ENCODE measurements at places on chromosomes 4 and X.

- no peak for DNase-seq
These were observed 499.8 kb downstream of the MID1IP1 start for GRCh38 chrX:39301036-39301435.

DNA sequence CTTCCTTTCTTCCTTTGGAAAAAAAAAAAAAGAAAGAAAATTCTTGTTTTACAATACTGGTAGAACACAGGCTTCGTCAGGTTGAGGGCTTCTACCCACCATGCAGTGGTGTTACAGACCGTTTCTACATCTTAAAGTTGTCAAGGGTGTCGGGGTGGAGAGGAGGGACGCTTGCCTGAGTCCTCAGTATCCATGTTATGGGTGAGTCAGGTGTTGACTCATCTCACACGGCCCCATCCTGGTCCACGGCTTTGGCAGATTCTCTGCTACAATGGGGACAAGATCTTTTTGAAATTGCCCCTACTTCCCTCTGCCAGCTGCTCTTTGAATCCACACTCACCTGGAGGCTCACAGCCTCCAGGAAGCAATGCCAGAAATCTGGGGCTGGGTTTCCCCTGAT lies 310.3 kb upstream of the ZFP42 start:
- DNase-seq, result no peak

DNA sequence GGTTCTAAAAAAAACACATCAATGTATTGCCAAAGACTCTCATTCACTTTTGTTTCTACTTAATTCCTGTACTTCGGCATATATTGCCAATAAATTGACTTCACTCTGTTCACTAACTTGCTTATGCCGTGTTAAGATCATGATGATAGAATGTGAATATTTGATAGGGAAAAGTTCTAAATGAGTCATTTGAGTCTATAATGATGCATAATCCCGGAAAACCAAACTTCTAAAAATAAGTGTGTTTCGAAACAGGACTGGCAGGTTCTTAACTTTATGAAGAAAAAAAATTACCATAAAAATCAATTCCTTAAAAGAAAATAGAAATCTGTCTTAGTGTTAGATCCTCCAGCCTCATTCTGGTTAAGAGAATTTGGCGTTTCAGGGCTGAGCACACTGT lies 387.5 kb upstream of the FTHL17 start:
- no peak for DNase-seq

- DNase-seq, result no peak
These were observed 2.4 kb upstream of the SMR3B start for GRCh38 chr4:70380578-70380977.

GRCh38 chrX:107842715-107843400 lies 17.2 kb downstream of the MID2 start:
- no peak for DNase-seq

- DNase-seq, result no peak
These were observed 47.3 kb downstream of the ARHGAP24 start for GRCh38 chr4:85522277-85522676.

- DNase-seq, result no peak
These were observed 591.2 kb downstream of the ZNF674 start for GRCh38 chrX:45954026-45954425.

DNA sequence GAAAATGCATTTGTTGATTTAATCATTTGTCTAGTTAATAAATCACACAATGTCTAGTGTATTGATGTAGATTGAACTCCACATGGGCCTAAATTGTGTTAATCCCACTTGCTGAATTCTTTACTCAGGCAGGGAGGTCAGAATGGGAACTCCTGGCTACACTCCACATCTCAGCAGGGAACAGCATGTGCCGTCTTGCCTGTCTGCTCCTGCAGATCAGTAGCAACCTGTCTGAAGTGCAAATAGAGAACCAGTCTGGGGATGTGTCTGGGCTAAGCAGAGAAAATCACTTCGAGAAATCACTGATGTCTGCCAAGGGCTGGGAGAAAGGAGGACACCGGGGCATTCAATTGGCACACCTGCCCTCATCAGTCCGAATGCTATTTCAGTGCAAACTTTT lies 16.5 kb upstream of the MXRA5 start:
- DNase-seq, result no peak

DNA sequence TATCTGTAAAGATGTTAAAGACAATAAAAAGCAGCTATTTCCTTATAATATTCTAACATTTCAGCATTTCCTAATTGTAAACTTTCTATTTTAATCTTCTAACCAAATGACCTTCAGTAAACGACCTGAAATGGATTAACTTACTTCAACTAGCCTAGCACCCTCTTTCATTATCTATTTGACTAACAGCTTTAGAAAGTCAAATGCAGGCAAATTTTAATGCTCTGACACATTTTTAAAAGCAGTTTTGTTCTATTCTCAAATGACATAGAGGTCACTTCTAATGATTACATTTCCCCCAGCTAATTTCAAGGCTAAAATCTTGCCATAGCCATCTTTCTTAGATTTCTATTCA lies 41.9 kb downstream of the SLC7A11 start:
- DNase-seq, result no peak

- DNase-seq, result no peak
These were observed 177.8 kb upstream of the HAND2 start for GRCh38 chr4:173707658-173708419.

DNA sequence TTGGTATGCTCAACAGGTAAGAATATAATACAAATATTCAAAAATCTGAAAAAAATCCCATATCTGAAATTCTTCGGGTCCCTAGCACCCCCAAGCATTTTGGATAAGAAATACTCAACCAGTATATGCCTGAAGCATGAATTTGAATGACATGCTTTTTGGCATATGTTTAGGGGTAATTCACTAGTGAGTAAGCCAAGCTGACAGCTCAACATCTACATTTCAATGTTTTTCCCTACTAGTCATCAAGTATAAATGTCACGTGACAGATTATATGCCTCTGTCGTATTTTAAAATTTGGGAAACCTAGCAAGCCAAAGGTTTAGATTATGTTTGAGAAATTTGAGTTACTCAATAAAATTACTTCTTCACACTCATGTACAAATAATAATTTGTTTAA lies 125.1 kb downstream of the FGF16 start:
- DNase-seq, result no peak

- no peak for DNase-seq
These were observed 64.4 kb upstream of the UCP1 start for GRCh38 chr4:140633124-140633523.

DNA sequence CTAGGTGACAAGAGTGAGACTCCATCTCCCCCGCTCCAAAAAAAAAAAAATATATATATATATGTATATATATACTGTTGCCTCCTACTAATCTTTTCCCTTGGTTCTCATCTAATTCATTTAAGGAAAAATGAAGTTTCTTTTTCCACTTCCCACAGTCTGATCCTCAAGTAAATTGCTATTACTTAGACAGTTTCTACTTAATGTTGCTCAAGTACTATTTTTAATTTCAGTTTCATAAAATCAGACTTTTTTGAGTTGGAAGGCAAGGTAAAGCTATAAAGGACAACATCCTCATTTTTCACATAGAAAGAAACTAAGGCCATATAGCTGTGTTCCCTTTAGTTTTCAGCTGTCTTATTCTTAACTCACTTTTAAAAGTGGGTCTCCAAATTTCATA lies 5.8 kb downstream of the RXFP1 start:
- no peak for DNase-seq

DNA sequence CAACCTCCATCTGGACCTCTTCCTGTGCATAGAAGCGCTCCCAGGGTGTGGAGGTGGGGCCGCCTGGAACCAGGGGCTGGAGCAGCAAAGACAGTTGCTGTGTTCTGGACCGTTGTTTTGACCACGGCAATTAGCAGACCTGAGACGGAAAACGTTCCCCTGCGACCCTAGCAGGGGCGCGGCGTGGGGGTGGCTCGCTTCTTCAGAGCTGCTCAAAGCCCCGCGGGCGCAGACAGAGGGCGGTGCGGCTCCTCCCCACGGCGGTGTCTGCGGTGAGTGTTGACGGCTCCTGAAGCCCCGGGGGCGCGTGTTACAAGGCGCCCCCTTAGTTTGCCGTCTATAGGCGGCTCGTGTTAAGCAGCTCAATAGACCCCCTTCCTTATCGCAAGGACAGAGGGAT lies 79.2 kb downstream of the TRIML1 start:
- DNase-seq, result no peak

DNA sequence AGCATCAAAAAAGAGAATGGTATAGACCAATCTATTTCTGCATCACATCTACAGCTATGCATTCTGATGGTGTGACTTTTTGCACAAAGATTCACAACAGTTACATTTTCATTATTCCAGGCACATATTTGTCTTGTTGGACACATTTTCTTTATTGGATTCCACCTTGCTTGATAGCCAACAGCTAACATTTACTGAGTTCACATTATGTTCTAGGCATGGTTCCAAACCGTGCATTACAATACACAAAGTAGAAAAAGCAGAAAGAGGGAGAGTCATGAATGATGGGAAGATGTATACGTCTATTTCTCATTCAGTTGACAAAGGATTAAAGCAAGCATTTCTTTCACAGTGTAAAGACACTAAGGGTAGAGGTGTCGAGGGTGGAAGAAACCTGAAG lies 22.9 kb upstream of the CLGN start:
- DNase-seq, result no peak

GRCh38 chr4:79513576-79513975 lies 105.5 kb upstream of the GK2 start:
- no peak for DNase-seq

DNA sequence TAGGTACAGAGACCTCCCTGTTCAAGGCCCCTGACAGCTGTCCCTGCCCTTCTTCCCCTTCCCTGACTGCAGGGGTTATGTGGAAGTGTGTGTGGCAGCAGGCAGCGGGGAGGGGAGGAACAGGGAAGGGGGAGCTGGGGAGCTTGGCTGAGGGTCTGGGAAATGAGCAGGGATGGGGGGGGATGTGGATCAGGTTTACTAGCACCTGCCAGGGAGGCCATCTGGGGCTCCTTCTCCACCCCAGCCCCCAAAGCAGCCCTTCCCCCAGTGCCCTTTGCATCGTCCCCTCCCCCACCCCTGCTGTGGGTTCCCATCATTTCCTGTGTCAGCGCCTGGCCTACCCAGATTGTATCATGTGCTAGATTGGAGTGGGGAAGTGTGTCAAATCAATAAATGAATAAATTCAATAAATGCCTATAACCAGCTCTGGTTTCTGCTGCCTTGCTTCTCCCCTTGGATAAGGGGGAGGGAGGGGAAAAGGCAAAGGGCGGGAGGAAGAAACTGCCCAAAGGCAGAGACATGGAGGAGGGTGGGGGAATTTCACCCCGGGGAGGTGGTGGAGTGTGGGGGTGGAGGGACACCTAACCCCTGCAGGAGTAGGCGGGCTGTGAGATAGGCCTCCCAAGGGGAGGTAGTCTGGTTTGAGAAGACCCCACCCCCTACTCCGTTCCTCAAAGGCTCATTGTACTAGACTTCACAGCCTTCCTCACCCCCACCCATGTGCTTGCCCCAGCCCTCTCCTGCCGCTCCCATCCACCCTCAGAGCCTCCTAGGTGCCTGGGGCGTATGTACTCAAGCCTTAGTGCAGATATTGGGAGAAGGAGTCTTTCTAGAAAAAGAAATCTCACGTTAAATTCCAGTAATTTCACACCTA lies 3.2 kb downstream of the CXorf65 start:
- DNase-seq, result peak; percentile 65

DNA sequence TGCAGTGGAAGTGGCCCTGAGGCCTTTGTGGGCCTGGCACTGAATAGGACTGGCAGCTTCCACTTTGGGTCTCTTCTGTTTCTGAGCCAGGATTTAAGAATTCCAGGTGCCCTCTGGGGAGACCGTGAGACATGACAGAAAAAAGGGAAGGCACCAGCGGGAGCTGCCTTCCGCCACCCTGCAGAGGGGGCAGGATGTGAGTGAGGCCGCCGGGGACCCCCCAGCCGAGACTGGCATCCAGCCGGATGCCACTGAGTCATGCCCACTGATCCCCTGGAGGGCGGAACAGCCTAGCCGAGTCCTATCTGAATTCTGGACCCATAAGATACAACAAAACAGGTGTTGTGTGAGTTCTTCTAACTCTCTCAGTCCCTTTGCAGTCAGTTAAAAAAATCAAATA lies 41.3 kb downstream of the C4orf50 start:
- no peak for DNase-seq

DNA sequence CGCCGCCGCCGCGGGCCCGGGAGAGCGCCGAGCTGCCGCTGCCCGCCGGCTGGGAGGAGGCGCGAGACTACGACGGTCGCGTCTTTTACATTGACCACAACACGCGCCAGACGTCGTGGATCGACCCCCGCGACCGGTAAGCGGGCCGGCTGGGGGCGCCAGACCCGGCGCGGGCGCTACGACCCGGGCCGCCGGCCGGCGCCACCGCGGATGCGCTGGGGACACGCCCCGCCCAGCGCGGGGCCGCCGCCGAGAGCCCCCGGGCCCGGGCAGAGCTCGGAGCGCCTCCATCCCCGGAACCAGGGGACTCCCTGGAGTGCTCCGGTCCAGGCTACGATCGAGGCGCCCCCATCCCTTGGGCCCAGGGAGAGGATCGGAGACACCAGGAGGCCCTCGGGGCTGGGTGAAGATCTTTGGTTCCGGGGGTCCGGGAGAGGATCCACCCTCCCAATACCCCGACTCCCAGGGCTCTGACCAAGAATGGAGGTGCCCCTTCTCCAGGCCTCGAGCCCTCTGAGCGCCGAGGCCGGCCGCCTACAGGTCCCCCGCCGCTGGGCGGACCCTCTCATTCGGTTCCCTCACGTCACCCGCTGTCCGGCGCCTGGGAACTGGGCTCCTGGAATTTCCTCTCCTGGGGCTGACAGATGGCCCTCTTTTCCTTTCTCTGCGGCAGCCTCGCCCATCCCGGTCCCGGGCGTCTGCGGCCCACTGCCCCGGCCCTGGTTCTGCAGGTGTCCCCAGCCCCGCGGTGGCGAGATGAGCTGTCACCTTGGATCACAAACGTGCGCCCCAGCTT lies 48.8 kb downstream of the CLDN34 start:
- DNase-seq, result no peak

DNA sequence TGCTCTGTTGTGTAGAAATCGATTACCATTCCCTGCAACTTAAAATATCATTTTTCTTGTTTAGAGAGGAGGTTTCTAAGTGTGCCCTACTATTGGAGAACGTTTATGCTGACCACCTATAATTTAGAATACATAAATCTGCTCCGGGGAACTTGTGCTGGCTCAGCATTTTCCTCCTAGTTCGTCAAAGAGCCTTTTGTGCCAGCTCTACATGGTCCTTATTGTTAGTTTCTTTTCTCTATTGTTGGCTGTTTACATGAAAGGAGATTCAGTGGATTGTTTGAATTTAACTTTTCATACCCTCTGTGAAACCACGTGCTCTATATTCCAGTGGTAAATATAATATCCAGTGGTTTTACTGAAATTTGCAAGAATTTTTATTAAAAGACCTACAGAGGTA lies 53.4 kb upstream of the ATP8A1 start:
- no peak for DNase-seq

DNA sequence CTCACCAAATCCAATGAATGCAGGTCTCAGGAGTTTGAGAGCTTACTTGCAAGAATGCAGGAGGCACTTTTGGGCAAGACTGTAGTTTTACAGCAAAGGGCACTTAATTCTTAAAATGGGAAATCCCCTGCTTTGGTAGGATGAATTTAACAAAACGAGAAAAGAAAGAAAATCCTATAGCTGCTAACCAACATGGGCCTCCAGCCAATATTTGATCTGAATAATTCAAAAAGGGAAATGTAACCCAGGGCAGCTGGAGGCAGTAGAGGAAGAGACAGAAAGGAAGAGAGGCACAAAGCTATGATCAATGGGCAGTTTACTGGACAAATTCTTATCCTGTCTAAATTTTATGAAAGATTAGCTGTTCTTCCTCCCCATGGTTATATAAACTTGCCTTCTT lies 142.3 kb downstream of the SH3KBP1 start:
- DNase-seq, result no peak
